GM20000 (cell line): ENCODE measurements at places on chromosomes 7 and 10.

DNA sequence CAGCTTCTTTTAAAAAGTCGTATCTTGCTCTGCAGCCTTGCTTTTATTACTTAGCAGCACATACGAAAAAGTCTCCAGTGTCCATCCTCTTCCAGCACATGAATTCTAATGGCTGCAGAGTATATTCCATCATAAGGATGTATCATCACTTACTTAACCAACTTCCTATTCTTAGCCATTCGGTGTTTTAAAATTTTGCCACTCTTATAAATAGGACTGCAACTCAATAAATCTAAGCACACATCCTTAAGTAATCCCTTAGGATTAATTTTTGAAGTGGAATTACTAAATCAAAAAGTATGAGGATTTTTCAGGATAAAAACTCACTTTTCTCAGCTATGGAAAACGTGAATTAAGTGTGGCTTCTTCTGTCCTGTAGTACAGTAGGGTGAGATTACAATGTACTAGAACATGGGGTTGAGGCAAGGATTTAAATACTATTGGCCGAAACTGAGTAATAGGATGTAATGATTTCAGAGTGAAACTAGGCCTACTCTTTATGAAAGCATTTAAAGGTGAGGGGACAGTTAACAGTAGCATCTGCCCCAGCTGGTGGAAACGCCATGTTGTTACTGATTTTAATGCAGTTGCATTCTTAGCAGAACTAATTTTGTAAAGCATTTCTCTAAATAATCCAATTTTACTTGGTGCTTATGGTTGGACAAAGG, 1035.5 kb downstream of the LRMDA start:
- DNase-seq, result no peak

DNA sequence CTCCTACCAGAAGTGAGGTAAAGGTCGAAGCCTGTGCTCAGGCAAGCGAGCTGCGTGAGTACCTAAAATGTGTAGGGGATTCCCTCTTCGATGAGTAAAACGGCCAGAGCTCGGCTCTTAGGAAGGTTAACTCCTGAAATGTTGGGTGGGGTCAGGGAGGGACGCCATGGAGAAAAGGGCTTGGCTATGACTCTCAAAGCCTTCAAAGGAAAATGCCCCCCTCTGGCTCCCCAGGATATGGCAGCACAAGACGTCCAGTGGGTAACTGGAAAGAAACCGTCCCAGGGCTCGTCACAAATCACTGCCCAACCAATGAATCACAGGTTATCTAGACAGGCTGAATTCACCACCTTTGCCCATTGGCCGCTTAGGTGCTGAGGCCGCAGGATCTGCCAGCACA, 58.0 kb downstream of the CALML3 start:
- DNase-seq, result no peak

DNA sequence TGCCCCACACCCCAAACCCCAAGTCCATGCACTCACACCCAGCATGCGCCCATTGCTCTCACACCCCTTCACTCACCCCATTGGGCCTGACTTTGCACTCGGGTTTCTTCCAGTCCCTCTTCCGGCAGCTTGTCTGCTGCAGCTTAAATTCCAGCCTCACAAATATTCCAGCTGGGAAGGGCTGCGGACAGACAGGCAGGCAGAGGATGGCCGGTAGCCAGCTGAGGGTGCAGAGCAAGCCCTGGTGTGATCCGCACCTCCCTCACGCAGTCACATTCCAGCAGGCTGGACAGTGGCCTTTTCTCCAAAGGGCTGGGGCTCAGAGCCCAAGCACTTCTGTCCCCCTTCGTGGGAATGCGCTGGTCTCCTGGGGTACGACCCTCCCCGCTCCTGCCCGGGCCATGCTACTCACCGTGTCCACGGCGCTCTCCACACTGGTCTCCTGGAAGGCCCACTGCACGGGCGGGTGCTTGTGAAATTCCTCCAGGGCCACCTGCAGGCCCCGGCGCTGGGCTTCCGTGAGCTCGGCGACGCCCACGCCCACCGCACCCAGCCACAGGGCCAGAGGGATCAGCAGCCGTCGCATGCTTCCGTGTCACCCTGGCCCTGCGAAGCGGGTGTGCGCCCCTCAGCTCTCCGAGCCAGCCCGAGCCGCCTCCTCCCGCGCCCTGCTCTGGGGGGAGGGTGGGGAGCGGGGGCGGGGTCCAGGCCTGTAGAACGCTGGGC, 1.2 kb downstream of the RARRES2 start:
- DNase-seq, result peak; percentile 60

GRCh38 chr7:63073736-63074135, 924.9 kb upstream of the ZNF722 start:
- DNase-seq, result no peak

DNA sequence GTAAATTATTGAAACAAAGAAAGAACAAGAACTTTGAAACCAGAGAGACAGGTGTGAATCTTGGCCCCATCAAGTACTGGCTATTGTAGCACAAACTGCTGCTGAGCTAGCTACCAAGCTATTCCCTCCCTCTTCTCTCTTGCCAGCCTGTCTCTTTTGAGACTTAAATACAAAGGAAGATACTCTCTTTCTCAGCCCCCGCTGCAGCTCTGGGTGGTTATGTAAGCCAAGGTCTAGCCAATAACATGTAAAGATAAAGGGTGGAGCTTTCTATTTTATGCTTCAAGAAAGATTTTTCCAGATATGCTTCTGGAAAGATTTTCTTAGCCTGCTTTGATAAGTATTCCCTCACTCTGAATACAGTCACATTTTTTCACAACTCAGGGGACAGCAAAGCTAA, 17.2 kb downstream of the BAZ1B start:
- no peak for DNase-seq
